ENCODE measurements at places on chromosomes 4 and X. TPM values are rescaled to one million over a fixed set of nuclear protein-coding genes. Genes with fewer than 3 reads are reported as not detected.

BOD1L1 gene
- 40.9 TPM for total RNA-seq

TMEM255A gene
- 0.08 TPM for total RNA-seq

FAM9B gene
- total RNA-seq, result not detected

CLTRN gene
- 0.85 TPM for total RNA-seq

DNA sequence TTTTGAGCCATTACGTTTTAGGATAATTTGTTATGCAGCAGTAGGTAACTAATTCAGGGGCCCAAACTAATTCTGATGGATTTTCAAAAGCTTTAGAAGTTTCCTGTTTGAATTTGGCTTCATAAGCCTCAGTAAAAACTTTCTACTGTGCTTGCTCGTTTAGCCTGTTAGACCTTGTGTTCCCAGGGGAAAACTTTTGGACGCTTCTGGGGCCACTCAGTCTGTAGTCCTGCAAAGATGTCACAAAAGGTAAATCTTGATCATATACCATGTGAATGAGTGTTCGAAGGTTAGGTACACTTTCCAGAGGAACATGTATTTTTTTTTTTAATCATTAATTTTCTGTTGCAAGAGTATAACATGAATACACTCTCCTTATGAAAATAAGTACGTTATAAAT is 70.7 kb downstream of the SUPT20HL2 start:
- ATAC-seq, result no peak
- H3K27me3 ChIP-seq, result no peaks in the 10 kb centered on the region
- no peak overlapping the region for H3K4me3 ChIP-seq
- no peak overlapping the region for H3K27ac ChIP-seq
- no peaks in the 10 kb centered on the region for H3K36me3 ChIP-seq
- H3K4me1 ChIP-seq, result no peaks in the 10 kb centered on the region

GRCh38 chr4:56512166-56512565 is 6.6 kb downstream of the ARL9 start:
- H3K4me3 ChIP-seq, result no peak overlapping the region
- H3K27me3 ChIP-seq, result peaks cover 3% of the 10 kb centered on the region
- ATAC-seq, result no peak
- no peaks in the 10 kb centered on the region for H3K4me1 ChIP-seq

GRCh38 chr4:82463221-82463620 is 32.8 kb downstream of the ENOPH1 start:
- H3K27me3 ChIP-seq, result no peaks in the 10 kb centered on the region
- peaks cover 5% of the 10 kb centered on the region for H3K4me1 ChIP-seq
- no peak for ATAC-seq

- H3K4me1 ChIP-seq, result no peaks in the 10 kb centered on the region
Measured at GRCh38 chr4:33149658-33150524, 2429.7 kb downstream of the PCDH7 start.
